ENCODE measurements at places on chromosomes 7 and 10. TPM values are rescaled to one million over a fixed set of nuclear protein-coding genes. Genes with fewer than 3 reads are reported as not detected.

Gene ANKIB1
- 42.0 TPM for total RNA-seq

Gene PAPOLB
- total RNA-seq: 0.13 TPM

Gene H2BK1
- 0.97 TPM for total RNA-seq

Gene AGBL3
- total RNA-seq: 1.2 TPM

Gene EPHB6
- total RNA-seq: 9.7 TPM

- H3K36me3 ChIP-seq: no peaks in the 10 kb centered on the region
- H3K27ac ChIP-seq: no peak overlapping the region
- no peaks in the 10 kb centered on the region for H3K4me1 ChIP-seq
Measured at GRCh38 chr10:43667761-43668386, 19.2 kb upstream of the ZNF32 start.

DNA sequence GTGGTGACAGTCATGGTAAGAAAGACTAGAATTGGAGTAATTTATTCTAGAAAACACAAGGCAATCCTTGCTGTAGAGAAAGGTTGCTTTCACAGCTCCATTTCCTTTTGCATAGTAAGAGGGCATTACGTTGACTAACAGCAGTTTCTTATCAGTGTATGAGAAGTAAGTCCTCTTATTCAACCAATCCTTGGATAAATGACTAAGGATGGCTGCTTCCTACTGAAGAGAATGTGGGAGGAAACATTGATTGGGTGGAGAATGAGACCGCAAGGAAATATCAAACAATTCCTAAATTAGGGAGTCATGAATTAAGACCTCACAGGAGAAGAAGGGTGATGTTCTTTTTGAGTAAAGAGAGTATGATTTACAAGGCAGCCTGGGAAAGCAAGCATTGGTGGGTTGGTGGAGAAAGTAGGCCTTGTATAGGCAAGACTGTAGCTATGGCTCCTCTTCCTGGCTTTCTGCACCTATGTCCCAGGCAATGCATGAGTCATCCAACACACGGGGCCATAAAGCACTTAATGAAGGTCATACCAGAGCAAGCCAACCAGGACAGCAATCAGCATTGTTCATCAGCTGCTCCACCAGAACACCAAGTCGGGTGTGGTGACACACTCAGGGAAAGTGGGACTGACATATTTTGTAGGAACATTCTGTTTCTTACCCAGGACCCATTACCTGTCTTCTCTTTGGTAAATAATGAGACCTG is 5.6 kb downstream of the MGAM start:
- no peaks in the 10 kb centered on the region for H3K4me1 ChIP-seq
- DNase-seq: no peak
- H3K36me3 ChIP-seq: no peaks in the 10 kb centered on the region
- no peak overlapping the region for H3K27ac ChIP-seq
- H3K4me3 ChIP-seq: no peak overlapping the region

DNA sequence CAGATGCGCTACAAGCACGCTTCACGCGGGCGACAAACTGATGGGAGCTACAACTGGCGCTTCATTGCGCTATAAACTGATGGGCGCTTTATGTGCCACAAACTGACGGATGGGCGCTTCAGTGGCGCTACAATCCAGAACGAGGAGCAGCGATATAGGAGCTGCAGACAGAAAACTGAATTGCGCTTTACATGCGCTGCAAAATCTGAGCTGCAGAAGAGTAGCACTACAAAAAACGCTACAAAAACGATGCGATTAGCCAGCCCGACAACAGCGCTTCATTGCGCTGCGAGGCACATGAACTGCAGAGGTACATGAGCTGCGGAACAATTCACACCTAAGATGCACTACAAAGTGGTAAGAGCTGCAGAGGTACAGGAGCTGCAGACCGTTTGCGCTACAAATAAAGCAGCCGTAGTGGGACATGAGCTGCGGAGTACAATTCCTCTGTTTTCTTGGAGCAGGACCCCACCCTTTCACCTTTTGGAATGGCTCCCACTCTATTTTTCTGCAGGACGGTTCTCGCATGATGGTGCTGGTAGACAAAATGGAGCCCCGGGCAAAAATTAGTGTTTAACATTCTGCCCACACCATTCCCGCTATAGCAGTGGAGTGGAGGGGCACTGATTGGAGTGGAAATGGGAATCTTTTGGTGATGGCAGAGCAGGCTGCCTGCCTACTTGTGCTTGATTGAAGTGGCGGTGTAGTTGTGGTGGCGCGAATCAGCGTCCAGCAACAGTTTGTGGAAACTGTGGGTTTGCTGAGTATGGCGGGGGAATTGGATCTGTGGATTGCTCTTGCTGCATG is 1.2 kb upstream of the SGCE start:
- H3K4me3 ChIP-seq: peak overlapping the region; percentile 91
- H3K4me1 ChIP-seq: no peaks in the 10 kb centered on the region
- no peaks in the 10 kb centered on the region for H3K27me3 ChIP-seq
- peaks cover 12% of the 10 kb centered on the region for H3K36me3 ChIP-seq

GRCh38 chr7:18361756-18362155 is 133.8 kb upstream of the HDAC9 start:
- no peak overlapping the region for H3K27ac ChIP-seq
- no peak overlapping the region for H3K4me3 ChIP-seq
- DNase-seq: peak; percentile 80

DNA sequence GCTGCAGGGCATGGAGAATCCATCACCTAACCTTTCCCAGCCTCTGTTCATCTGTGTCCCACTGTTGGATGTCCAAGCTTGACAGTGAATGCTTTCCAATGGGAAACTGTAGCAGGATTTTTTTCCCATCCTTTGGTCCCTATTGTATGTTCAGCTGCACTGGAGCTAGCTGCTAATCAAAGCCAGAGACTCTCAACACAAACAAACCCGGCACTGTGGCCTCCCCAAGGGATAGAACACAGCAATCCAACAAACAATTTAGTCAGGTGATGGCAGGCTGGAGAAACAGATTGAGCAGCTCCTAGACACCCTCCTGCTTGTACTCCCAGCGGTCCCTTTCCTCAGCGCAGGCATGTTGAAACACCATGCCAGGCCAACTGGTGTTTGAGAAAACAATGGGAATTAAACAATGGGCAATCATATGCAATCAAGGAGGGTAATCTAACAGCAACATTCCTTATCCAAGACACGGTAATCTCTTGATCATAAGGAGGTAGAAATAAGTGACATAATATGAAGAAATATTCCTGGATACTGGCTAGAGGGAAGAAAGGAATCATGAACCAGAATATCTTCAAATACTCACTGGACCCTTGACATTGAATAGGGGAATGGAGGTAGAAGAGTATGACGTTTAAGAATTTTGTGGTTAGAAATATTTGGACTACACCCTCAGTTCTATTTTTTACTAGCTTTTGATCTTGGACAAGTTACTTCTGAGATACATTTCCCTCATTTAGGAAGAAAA is 15.0 kb downstream of the PTN start:
- no peaks in the 10 kb centered on the region for H3K27me3 ChIP-seq
- no peak overlapping the region for H3K4me3 ChIP-seq

DNA sequence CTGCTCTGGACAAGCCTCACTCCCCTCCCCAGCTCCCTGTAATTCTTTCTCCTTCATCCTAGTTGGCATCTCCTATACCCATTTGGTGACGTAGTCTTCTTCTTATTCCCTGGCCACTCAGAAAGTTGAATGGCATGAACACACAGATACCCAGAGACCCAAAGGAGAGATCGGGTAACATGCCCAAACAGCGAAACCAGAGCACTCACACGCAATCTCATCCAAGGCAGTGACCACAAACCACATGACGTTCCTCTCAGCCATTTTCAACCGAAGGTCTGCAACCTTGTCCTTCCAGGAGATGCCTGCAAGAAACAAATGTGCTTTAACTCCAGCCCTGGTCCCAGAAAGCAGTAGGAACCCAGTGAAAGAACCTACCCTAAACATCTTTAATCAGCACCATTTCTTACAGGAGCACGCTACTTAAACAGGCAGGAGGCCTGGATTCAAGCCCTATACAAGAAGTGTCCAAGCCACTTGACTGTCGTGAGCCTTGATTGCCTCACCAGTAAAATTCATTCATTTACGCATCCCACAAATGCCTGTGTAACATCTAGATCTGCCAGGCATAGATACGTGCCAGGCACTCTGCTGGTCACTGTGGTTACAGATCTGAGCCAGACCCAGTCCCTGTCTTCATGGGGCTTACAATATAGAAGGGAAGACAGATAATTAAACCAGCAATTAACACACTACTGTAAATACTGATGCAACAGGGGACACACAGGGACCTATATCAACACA is 37.1 kb downstream of the XPNPEP1 start:
- no peak overlapping the region for H3K4me3 ChIP-seq
- no peaks in the 10 kb centered on the region for H3K4me1 ChIP-seq
- peaks cover 43% of the 10 kb centered on the region for H3K36me3 ChIP-seq
- DNase-seq: no peak
- H3K27me3 ChIP-seq: no peaks in the 10 kb centered on the region

- H3K27ac ChIP-seq: no peak overlapping the region
- no peaks in the 10 kb centered on the region for H3K36me3 ChIP-seq
- H3K27me3 ChIP-seq: no peaks in the 10 kb centered on the region
- H3K4me3 ChIP-seq: no peak overlapping the region
- DNase-seq: no peak
- H3K4me1 ChIP-seq: no peaks in the 10 kb centered on the region
Measured at GRCh38 chr7:79055722-79056415, 397.6 kb downstream of the MAGI2 start.

DNA sequence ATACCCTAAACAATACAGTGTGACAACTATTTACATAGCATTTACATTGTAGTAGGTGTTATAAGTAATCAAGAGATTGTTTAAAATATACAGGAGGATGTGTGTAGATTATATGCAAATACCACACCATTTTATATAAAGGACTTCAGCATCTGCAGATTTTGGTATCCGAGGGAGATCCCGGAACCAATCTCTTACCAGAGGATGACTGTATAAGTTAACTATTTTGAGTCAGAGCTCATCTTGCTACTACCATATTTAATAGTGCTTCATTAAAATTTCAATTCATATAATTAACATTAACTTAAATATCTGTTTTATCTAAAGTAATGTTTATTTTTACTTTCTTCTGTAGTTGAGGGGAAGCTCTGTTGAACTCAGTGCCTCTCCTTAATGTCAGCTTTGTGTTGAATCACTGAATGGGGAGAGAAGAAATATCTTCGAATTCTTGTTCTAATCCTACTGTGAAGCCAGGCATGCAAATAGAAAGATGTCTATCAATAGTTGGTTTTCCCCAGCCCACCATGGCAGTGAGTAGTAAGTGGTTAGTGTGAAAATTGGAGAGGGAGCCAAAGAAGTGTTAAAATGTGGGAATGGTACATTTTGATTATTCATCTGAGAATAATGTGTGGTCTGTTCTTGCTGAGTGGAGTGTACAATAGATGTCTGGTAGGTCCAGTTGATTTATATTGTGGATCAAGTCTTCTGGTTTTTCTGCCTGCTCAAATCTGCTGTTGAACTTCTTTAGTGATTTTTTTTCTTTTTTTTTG is 90.1 kb upstream of the CYP26C1 start:
- no peaks in the 10 kb centered on the region for H3K27me3 ChIP-seq
- DNase-seq: no peak
- no peak overlapping the region for H3K4me3 ChIP-seq
- no peaks in the 10 kb centered on the region for H3K4me1 ChIP-seq
- peaks cover 13% of the 10 kb centered on the region for H3K36me3 ChIP-seq

GRCh38 chr10:101041252-101041761 is 10.3 kb downstream of the SFXN3 start:
- no peak overlapping the region for H3K27ac ChIP-seq
- H3K27me3 ChIP-seq: peaks cover 11% of the 10 kb centered on the region
- peak; percentile 84 for DNase-seq
- peaks cover 2% of the 10 kb centered on the region for H3K4me1 ChIP-seq
- no peak overlapping the region for H3K4me3 ChIP-seq

Data from H9 (cell line).